ENCODE measurements at places on chromosomes 11 and 22. TPM values are rescaled to one million over a fixed set of nuclear protein-coding genes. Genes with fewer than 3 reads are reported as not detected.

SCGB1C1 gene
- total RNA-seq = not detected

OR52E8 gene
- total RNA-seq = not detected

SLC22A8 gene
- not detected for total RNA-seq

TMEM126B gene
- total RNA-seq = 57.5 TPM

PRDX5 gene
- 222 TPM for total RNA-seq

MUC2 gene
- under 0.01 TPM for total RNA-seq

ALKBH8 gene
- 8.0 TPM for total RNA-seq

DNA sequence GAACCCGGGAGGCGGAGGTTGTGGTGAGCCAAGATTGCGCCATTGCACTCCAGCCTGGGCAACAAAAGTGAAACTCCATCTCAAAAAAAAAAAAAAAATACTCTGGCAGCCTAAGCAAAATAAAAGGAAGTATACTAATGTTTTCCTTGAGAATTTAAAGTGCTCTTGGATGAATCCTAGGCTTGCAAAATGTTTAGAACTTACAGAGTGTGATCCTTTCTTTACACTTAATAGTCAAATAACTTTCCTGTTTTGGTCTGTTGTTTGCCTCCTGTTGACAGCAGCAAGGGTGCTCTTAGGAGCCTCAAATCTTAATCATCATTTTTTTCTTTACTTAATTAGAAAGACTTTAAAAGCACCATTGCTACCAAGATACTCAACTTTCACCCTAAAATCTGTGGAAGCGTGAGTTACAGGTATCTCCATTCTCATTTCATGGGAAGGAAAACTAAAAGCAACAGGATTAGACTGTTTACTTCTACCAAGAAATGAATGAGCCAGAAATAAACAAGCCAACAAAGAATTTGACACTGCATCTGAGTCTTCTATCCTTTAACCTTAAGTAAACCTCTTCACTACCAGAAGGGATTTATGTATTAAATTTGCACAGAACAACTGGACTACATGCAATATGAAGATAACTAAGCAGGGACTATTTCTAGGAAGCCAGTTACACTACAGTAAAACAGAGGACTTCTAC lies 38.7 kb upstream of the CRTAM start:
- DNase-seq = no peak

GRCh38 chr11:20277014-20277413 lies 86.5 kb upstream of the HTATIP2 start:
- DNase-seq = no peak

DNA sequence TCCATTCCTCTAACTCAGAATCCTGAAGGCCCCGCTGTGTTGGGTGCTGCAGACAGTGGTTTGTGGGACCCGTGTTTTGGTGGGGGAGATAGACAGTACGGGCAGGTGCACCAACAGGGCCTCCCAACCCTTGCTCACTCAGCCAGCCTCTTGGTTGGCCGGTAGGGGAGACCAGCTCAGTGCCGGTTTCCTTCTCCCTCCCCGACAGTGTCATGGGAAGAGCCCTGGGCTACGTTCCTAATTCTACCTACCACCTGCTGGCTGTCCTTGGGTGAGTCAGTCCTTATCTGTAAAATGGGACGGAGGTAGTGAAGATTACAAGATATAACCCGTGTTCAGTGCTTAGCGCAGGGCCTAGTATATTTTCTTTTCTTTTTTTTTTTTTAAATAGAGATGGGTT lies 5.9 kb downstream of the TMEM134 start:
- no peak for DNase-seq

GRCh38 chr11:96329855-96330510 lies 13.0 kb downstream of the MAML2 start:
- no peak for DNase-seq

GRCh38 chr22:41976070-41976901 lies 7.0 kb downstream of the SEPTIN3 start:
- no peak for DNase-seq

- DNase-seq = no peak
Measured at GRCh38 chr11:1952806-1953482, 5.8 kb downstream of the MRPL23 start.

- DNase-seq = no peak
Measured at GRCh38 chr11:70026012-70026411, 52.1 kb upstream of the ANO1 start.

GRCh38 chr11:82939456-82939855 lies 37.9 kb downstream of the DDIAS start:
- no peak for DNase-seq

GRCh38 chr11:104096900-104097299 lies 60.5 kb downstream of the DDI1 start:
- no peak for DNase-seq

DNA sequence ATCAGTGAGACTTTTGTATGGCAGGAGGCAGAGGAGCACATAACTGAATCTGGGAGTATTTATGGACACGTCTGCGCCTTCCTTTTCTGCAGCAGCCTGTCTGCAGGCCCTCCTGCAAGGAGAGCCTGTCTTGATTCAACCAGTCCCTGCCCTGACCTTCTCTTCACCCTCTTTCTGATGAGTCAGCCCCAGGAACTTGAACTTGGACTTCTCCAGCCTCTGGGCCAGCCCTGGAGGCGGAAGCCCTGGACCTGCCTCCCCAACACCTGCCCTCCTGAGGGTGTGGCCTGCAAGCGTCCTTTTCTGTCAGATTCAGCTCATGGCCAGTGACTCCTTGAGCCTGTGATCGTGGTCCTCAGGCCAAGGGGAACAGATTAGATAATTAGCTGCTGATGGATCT lies 20.0 kb downstream of the DAGLA start:
- no peak for DNase-seq

DNA sequence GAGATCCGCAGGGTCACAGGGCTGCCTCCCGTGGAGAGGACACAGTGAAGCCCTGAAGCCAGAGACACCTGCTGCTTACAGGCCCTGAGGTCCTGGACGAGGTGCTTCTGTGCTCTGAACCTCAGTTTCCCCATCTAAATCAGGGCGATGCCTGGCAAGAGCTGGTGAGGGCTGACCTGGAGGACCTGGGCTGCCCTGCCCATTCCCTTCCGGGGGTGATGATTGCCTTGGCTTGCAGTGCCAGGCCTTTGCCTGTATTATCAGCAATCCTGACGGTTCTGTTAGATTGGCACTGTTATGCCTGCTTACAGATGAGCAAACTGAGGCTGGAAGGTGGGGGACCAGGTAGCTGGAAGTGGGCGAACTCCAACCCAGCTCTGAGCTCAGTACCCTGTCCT lies 7.8 kb upstream of the GTSE1 start:
- DNase-seq = no peak

DNA sequence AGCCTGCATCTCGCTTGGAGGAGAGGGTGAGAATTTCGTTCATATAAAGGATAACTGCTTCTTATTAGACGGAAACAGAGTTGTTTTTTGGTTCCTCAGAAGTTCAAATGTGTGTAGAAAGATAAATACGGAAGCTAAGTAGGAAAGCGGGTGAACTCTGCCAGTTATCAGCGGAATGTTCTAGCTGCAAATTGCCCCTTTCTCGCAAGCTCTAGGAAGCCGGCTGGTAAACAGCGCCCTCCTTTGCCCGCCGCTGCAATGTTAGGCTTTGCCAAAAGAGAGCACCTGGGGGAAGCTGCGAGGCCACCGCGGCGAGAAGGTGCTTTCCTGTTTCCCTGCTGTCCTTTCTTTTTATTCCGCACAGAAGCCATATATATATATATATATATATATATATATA lies 67.0 kb downstream of the IGLL5 start:
- DNase-seq = peak; percentile 45

GRCh38 chr11:35404388-35404775 lies 15.0 kb downstream of the SLC1A2 start:
- no peak for DNase-seq

DNA sequence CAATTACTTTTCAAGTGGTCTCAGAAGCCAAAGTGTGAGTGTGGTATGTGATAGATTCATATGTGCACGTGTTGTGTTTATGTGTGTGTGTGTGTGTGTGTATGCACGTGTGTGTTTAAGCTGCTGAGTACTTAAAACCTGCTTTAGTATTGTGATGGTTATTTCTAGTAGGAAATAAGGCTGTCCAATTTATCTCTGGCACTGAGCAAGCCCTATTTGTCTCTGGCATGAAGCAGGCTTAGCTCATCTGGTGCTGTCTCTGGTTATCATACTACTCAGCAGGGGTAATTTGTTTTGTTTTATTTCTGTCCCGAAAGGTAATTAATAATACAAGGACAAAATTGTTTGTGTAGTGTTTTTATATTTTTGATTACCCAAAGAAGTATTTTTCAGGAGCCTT lies 333.7 kb downstream of the FAT3 start:
- no peak for DNase-seq

DNA sequence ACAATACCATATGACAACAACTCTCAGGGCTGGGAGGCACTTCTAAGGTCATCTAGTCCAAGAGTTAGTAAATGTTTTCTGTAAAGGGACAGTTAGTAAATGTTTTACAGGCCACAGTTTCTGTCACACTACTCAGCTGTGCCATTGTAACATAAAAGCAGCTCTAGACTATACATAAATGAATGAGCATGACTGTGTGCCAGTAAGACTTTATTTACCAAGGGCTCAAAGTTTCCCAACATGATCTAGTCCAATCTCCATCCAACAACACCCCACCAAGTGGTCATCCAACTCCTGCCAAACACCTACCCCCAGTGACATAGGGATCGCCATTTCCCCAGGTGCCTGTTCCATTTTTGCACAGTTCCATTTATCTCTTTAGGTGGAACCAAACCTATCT lies 12.1 kb downstream of the SERGEF start:
- no peak for DNase-seq

DNA sequence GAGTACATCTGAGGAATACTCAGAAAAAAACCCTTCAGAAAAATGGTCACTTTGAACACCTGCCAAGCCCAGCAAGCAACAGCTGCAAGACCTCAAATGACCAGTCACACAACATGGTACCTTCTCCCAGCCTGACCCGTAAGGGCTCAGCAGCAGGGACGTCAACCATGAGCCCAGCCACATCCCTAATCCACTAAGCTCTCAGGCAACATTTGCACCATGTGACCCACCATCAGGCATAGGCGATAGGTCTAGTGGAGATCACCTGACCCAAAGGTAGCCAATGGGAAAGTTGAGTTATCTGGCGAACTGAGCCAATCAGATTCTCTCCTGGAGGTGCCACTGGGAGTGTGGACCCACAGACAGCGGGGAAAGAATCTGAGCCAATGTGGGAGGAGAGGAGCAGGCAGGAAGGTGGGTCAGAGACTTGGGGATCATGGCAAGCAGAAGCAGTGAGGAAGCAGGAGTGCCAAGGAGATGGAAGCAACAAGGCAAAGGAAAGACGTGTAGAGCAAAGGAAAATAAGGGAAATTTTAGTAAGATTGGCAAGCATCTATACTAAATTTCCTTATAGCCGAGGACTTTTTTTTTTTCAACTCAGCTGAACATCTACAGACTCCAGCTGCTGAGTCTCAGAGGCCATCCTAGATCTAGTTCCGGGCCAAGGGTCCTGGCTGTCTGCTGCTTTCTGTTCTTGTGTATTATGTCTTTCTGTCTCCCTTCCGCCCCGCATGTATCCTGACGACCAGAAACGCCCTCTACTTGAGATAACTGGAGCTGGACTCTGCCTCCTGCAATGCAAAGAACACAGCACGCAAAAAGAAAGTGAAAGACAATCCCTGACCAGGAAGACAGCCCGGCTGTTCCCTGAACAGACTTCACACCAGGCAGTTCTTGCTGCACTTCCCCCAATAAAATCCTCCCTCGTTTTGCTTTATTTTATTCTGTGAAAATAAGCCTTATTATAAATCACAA lies 11.0 kb upstream of the PLAAT2 start:
- DNase-seq = no peak

Data from thymus (tissue), 14 donors.